NCI-H1092 treated with DMSO at 0.1 percent for 48 hours (cell line): ENCODE measurements at places on chromosomes 2 and 18.

- no peak for DNase-seq
These were observed 172.0 kb downstream of the MIB1 start for GRCh38 chr18:21912339-21913239.

- no peak for DNase-seq
These were observed 391.4 kb upstream of the CDH19 start for GRCh38 chr18:66995270-66995669.

DNA sequence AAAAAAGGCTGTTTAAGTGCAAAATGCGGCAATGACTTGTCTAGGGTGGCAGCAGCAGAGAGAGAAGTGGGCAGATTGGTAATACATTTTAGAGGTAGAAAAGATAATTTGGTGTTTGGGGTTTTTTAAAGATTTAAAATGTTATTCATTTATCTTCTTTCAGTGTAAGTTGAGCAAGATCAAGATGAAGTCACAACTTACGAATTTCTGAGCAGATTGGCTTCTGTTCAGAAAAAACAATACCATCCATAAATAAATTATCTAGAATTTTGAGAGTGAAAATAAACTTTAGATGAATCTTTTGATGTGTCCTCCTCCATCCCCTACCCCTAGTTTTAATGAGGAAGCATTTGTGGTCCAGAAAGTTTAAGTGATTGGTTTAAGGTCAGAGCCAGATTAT, 47.9 kb upstream of the FAM171B start:
- no peak for DNase-seq

DNA sequence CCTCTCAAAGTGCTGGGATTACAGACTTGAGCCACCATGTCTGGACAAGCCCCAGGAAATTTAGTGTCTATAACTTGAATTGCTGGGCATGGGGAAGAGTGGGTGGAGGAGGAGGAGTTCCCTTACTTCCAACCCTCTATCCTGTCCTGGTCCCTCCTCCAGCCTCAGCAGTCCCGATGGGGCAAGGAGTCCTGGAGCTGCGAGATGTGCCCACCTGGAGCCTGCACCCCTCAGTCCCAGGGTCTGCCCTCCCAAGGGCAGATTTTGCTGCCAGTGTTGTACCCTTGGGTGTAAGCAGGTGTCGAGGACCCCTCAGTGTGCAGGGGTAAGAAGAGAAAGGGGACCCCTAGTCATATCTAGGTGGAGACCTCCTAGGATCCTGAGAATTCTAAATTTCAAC, 2.8 kb downstream of the VAMP8 start:
- DNase-seq = no peak
